ENCODE measurements at places on chromosomes 7 and 10.

GRCh38 chr7:24732646-24733413 lies 24.4 kb downstream of the GSDME start:
- peak; percentile 38 for DNase-seq

DNA sequence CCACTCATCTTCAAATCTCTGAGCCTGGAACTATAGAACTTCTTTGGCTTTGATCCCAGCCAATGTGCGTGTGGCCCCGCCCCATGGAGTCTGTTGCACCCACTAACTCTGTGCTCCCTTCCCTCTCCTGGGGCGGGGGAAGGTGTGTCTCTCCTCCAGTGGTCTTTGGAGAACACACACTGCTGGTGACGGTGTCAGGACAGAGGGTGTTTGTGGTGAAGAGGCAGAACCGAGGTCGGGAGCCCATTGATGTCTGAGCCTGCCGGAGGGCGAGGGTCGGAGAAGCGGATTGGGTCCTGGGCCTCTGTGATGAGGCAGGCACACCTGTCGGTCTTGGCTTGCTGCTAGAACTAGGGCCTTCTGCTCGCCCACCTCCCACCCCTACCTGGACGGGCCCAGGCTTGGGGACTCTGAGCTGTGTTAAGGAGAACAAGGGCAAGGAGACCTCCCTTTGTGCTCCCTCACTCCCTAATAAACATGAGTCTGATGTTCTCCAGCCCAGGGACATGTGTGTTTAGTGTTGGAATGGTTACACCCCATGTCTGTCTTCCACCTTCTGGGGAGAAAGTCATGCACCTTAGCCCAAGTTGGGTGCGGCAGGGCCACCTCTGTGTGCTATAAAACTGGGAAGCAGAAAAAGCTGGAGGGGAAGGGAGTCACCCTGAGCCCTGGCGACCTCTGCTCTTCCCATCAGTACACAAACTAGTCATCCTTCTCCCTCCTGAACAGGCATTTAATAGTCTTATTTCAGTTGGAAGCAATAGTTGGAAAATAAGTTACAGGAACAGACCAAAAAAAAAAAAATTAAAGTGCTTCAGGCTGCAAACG lies 4.6 kb downstream of the TRAPPC14 start:
- no peak for DNase-seq

- no peak for DNase-seq
Observed at GRCh38 chr10:3822541-3823330, 37.7 kb upstream of the KLF6 start.

DNA sequence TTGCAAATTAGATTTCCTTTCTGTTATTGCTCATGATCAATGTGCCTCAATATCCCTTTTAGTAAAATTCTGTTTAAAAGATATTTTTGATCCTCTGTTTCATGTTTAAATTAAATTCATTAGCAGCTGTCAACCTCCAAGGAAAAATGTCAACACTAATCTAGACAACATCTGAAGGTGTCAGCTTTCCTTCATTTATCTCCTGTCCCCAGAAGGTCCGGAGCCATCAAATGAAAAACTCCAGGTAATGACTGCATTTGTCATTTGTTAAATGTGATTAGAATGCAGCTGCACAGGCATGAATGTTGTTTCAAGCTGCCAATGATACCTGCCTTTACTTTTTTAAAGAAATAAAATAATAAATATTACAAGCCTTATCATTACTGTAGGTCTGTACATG lies 463.7 kb upstream of the SEMA3A start:
- DNase-seq, result no peak

GRCh38 chr10:78255796-78256638 lies 222.4 kb downstream of the RPS24 start:
- DNase-seq, result no peak

DNA sequence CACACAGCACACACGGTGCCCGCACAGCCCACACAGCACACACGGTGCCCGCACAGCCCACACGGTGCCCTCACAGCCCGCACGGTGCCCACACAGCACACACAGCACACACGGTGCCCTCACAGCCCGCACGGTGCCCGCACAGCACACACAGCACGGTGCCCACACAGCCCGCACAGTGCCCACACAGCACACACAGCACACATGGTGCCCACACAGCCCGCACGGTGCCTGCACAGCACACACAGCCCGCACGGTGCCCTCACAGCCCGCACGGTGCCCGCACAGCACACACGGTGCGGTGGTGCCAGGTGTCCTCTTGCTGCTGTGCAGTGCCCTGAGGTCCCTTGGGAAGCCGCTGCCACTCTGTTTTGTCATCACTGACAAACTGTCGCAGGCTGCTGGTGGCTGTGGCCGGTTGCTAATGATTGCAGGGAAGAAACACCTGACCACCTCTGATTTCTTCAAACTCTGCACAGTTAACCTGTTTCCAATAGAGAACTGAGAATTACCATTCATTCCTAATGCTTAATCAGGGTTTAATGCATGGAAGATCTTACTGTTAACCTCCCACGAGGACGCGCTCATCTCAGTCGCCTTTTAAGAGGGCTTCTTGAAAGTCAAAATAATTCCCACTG lies 66.9 kb downstream of the GLRX3 start:
- no peak for DNase-seq

GRCh38 chr10:113820507-113820906 lies 33.4 kb downstream of the DCLRE1A start:
- no peak for DNase-seq

- DNase-seq, result no peak
Observed at GRCh38 chr7:87456247-87456646, 19.2 kb downstream of the ABCB4 start.

- DNase-seq, result no peak
Observed at GRCh38 chr7:28608237-28608656, 195.9 kb downstream of the CREB5 start.

GRCh38 chr10:14749070-14749809 lies 25.5 kb downstream of the FAM107B start:
- DNase-seq, result no peak

All from activated CD4-positive, alpha-beta T cell treated with anti-CD3 and anti-CD28 coated beads, Interleukin-2, Interleukin-6, amounts not matched to agents 100 ng/mL and 50 ng/mL, durations not matched to agents 16 hours and 8 hours (primary cell).